Large intestine (tissue), 12 donors: ENCODE measurements at places on chromosomes 6 and 20.

- no peak for DNase-seq
These were observed 225.9 kb upstream of the CST7 start for GRCh38 chr20:24723186-24723585.

DNA sequence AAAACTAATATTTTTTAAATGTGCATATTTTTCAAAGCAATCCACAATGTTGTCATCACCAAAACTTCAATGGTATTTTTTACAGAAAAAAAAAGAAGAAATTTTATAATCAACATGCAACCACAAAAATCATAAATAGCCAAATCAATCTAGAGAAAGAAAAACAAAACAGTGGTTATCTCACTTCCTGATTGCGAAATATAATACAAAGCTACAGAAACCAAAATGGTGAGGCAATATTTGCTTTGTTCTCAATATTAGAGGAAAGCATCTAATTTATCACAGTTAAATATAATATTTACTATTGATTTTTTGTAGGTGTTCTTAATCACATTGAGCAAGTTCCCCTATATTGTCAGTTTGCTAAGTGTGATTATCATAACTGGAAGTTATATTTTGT, 720.7 kb upstream of the ADGRB3 start:
- no peak for DNase-seq

GRCh38 chr6:11921017-11921438, 91.1 kb upstream of the HIVEP1 start:
- DNase-seq: peak; percentile 78

DNA sequence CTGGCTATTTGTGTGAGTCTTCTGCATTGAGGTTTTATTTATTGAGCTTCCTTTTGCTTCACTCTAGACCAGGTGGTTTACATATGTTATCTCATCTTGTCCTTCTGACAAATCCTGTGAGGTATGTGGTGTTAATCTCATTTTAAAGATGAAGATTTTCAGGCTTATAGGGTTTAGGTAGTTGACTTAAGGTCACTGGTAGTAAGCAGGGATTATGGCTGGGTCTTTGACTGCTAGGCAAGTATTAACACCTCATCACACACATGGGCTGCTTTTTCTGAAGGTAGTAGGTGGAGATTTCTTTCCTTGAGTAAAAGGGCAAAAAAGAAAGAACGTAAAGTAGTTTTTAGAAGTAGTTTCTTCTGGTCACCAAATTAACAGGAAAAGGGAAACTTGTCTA, 72.6 kb downstream of the CDKAL1 start:
- no peak for DNase-seq

DNA sequence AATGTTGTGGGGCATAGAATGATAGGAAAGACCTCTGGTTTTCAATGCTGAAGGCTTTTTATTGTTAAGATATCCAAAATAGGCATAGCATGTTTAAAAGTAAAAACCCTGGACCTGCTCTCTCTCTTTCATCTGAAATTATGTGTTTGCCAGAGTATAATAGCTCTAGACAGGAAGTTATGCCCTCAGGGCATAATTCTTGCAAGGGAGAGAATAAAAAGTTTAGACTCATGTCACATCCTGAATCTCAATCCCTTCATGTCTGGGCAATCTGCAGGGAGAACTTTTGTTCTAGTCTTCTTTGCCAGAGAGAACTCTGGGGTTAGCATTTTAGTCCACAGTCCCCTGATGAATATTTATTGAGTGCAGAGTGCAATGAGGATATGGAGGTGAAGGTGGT, 297.3 kb upstream of the FLRT3 start:
- DNase-seq: peak; percentile 52
